ENCODE measurements at places on chromosomes 3 and 15. TPM values are rescaled to one million over a fixed set of nuclear protein-coding genes. Genes with fewer than 3 reads are reported as not detected.

DNA sequence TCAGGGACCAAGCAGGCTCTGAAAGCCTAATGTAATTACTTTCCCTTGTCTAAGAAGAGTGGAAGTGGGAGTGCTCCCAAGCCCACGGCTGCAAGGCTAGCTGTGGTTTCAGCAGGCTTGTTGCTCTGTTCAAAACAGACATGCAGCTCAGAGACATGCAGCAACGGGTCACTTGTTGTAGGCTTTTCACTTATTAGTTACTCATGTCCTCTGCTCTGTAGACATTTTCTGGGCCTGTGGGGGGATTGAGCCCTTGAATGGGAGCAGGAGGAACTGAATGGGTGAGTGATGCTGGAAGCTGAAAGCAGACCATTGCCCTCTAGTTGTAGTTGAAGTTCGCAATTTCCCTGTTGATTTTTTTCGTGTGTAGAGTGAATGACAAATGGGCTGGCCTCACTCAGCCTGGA lies 261.9 kb upstream of the NR2E3 start:
- DNase-seq, result no peak
- no peaks in the 10 kb centered on the region for H3K27me3 ChIP-seq
- no peaks in the 10 kb centered on the region for H3K36me3 ChIP-seq
- no peaks in the 10 kb centered on the region for H3K4me1 ChIP-seq
- no peak overlapping the region for H3K4me3 ChIP-seq
- no peak overlapping the region for H3K27ac ChIP-seq

DNA sequence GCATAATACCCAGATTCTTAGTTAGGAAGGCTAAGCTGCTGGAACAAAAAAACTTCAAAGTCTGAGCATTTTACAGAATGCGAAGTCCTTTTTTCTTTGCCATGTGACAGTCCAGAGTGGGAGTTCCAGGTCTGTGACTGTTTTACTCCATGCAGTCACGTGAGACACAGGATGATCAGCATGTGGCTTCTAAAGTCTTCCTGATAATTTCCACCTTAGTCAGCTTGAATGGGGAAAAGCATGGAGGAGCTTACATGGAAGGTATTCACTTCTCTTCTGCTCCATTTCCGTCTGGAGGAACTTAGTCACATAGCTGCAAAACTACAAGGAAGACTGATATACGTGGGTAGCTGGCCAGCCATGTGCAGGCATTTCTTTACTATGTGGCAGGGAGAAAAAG lies 1.7 kb downstream of the SNTN start:
- H3K27me3 ChIP-seq, result no peaks in the 10 kb centered on the region
- no peaks in the 10 kb centered on the region for H3K4me1 ChIP-seq
- H3K4me3 ChIP-seq, result no peak overlapping the region
- no peak for DNase-seq

DNA sequence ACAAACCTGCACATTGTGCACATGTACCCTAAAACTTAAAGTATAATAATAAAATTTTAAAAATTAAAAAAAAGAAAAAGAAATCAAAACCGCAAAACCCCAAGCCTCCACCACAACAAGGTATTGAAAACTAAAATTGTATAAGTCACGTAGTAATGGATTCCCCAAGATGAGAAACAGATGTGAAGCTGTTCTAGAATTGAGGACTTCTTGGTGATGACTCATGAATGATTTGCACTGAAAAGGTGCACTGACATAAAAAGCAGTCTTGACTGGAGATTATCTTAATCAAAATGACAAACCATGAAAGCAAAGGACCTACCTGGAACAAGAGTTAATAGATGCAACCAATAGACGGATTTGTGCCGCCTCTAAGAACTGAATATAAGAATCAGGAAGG lies 225.8 kb downstream of the MYRIP start:
- H3K27ac ChIP-seq, result no peak overlapping the region
- H3K27me3 ChIP-seq, result no peaks in the 10 kb centered on the region
- H3K4me1 ChIP-seq, result no peaks in the 10 kb centered on the region
- H3K36me3 ChIP-seq, result no peaks in the 10 kb centered on the region
- DNase-seq, result no peak

DNA sequence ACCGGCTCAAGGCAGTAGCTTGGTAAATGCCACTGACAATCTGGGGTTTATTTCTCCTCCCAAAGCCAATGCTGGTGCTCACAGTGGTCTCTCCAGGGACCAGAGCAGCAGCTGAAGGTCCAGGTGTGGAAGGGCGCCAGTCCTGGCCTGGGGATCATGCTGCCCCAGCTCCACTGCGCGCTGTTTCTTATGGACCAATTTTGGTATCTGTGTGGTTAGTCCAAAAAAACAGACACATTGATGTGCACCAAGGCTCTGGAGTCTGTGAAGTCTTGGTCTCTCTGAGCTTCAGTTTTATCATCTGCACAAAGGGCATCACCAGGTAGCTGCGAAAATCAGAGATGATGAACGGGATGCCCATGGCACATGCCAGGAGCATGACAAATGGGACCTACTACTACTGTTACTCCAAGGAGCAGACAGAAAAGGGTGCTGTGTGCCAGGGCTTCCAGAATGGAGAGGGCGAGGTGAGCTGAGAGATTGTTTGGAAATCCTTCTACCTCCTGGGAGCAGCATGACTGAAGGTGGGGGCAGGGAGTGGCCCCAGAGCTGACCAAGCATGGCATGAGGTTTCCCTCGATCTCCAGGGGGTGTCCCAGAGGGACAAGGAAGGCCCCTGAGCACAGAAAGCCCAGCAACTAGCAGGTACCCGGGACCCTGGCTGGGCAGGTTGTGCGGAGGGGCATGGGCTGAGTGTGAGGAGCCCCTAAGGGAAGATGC lies 134.3 kb upstream of the PRR20G start:
- no peaks in the 10 kb centered on the region for H3K4me1 ChIP-seq
- no peak overlapping the region for H3K4me3 ChIP-seq
- H3K27ac ChIP-seq, result no peak overlapping the region

- H3K27me3 ChIP-seq, result peaks cover 8% of the 10 kb centered on the region
- no peak overlapping the region for H3K27ac ChIP-seq
Measured at GRCh38 chr15:100335335-100335999, 6.3 kb downstream of the ADAMTS17 start.

- H3K27ac ChIP-seq, result no peak overlapping the region
- no peaks in the 10 kb centered on the region for H3K4me1 ChIP-seq
- no peak overlapping the region for H3K4me3 ChIP-seq
- no peaks in the 10 kb centered on the region for H3K36me3 ChIP-seq
Measured at GRCh38 chr3:160999274-160999673, 105.9 kb downstream of the B3GALNT1 start.

GRCh38 chr15:70286113-70286806 lies 188.5 kb upstream of the TLE3 start:
- H3K4me1 ChIP-seq, result no peaks in the 10 kb centered on the region
- DNase-seq, result no peak
- no peak overlapping the region for H3K4me3 ChIP-seq
- H3K27ac ChIP-seq, result no peak overlapping the region
- H3K36me3 ChIP-seq, result no peaks in the 10 kb centered on the region

DNA sequence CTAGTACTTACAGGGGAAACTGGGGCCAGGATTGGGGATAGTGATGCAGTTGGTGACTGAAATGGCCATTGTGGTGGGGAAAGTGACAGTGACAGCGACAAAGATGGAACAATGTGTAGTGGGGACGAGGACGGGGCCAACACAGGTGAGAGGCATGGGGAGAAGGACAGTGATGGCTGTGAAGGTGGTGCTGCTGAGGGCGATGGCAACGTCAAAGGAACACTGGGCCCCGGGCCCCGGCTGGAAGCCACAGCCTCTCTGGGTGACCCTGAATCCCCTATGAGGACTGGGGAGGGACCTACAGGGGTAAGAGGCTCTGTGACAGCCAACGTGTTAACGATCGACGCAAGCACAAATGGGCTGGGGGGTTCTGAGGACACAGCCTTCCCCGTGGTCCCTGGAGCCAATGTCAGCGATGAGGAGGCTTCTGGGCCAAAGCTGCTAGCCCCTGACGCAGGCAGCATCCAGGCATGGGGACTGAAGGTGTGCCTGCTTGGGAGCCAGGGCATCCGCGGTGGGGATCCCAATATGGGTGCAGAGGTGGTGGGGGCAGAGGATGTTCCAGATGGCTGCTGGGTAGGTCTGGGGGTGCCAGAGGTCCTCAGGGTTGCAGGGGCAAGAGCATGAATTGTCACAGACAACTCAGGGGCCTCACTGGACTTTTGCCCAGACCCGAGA lies 25.2 kb upstream of the GOLGA6C start:
- DNase-seq, result peak; percentile 54
- no peaks in the 10 kb centered on the region for H3K4me1 ChIP-seq
- peaks cover 8% of the 10 kb centered on the region for H3K27me3 ChIP-seq
- no peaks in the 10 kb centered on the region for H3K36me3 ChIP-seq

- H3K4me1 ChIP-seq, result peaks cover 38% of the 10 kb centered on the region
- H3K4me3 ChIP-seq, result no peak overlapping the region
- H3K27ac ChIP-seq, result no peak overlapping the region
- H3K36me3 ChIP-seq, result no peaks in the 10 kb centered on the region
Measured at GRCh38 chr3:149646181-149646766, 11.6 kb downstream of the WWTR1 start.

DNA sequence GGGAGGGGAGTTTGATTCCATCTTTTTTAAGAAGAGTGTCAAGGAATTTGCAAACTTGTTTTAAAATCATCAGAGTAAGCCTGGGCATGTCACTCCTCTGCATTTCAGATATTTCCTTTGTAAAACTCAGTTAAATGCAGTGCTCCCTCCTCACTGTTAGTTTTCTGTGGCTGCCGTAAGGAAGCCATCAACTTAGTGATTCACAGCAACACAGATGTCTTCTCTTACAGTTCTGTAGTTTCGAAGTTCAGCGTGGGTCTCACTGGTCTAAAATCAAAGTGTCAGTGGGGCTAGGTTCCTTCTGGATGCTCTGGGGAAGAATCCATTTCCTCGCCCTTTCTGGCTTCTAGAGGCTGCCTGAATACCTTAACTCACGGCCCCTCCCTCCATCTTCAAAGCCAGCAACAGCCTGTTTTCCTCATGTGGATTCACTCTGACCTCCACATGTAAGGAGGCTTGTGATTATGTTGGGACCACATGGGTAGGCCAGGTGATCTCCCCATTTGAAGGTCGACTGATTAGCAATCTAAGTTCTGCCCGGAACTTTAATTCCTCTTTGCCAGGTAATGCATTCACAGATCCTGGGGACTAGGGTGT lies 12.4 kb downstream of the ISG20 start:
- no peak overlapping the region for H3K27ac ChIP-seq
- DNase-seq, result no peak
- no peaks in the 10 kb centered on the region for H3K36me3 ChIP-seq
- no peak overlapping the region for H3K4me3 ChIP-seq
- H3K4me1 ChIP-seq, result peaks cover 28% of the 10 kb centered on the region
- H3K27me3 ChIP-seq, result no peaks in the 10 kb centered on the region

DNA sequence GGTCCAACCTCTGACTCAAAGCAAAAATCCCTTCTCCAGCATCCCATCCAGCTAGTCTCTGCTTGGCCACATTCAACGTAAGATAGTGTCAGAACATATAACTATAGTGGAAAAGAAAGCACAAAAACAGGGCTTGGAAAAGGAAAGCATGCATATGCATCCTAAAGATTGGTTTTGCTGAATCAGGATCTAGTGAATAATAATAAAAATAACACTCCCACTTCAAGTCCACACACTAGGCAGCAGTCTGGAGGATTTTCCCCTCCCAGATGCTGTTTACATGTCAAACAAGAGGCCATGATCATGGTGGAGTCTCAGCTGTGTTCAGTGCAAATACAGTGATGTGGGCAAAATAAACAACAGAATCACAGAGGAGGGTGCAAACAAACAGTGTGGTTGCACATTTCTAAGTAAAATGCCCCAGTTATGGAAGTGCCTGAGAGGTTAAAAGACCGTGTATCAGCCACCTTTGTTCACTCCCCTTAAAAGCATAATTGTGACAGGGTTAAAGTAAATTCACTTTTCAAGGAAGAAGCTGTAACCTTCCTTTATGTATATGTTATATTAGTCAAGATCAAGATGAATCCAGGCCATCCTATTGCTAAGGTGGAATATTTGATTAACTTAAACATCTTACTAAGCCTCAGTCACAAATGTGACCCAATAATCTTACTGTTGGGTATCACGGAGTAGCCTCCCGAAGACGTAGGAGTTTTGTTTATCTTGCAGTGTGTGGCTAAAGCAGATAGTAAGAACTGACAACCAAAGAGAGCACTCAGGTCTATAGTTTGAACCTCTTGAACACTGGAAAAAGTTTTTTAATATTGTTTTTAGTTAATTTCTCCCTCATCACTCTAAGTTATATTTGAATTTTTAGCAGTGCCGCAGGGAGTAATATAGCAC lies 424.5 kb downstream of the SOX2 start:
- no peaks in the 10 kb centered on the region for H3K27me3 ChIP-seq
- H3K27ac ChIP-seq, result no peak overlapping the region
- H3K4me1 ChIP-seq, result no peaks in the 10 kb centered on the region
- H3K4me3 ChIP-seq, result no peak overlapping the region
- H3K36me3 ChIP-seq, result no peaks in the 10 kb centered on the region
- no peak for DNase-seq

DNA sequence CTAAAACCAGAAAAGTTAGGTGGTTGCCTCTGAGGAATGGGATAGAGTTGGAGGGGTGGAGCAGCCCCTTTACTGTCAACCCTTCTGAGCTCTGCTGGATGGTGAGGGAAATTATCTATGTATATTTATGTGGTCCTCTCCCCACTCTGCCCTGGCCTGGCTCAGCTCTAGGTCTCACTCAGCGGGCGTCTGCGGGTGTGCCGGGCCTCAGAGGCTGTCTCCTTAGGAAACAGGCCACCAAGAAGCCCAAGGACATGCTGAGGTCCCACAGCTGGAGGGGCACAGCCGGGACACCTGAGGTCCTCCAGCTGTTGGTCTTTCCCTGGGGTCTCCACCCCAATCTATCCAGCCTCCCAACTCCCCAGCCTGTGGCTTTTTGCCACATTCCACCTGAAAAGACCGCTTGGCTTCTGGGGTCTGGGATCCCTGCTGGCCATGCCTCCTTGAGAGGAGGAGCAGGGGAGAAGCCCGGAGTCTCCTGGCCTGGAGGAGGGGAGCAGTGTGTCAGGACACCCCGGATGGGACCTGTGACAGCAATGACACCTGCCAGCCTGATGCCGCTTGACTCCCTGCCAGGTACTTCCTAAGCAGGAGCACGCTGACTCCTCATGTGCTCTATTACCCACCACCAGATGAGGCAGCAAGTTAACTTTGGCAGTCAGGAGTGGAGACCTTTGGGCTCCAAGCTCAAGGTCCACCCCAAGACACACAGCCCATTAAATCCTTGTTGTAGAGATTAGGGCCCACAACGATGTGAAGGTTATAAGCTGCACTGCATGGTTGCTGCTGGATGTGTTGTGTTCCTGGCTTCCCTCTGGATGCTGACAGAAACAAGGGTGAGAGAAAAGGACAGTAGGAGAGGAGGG lies at the start of gene SLC28A1:
TSS of gene SLC28A1 (plus strand) at position 747 of the 866 bp plus-strand sequence. CDS start 3,099 bp downstream, outside the sequence.
- DNase-seq, result no peak
- H3K4me1 ChIP-seq, result no peaks in the 10 kb centered on the region
- no peak within 1 kb of the TSS for H3K27ac ChIP-seq
- H3K4me3 ChIP-seq, result no peak within 1 kb of the TSS
- H3K27me3 ChIP-seq, result no peaks in the 10 kb centered on the region

DNA sequence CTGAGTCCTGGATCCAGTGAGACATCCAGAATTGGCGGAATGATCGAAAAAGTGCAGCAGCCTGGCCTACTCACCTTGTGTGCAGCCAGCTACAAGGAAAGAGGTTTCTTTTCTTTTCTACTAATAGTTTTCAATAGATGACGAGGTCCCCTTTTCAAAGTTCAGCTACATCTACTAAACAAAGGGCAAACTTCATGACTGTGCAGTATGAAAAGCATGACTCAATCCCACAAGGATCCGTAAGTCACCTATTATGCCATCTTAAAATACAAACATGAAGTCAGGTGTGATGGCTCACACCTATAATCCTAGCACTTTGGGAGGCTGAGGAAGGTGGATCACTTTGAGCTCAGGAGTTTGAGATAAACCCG lies 16.7 kb downstream of the MIX23 start:
- DNase-seq, result no peak
- H3K36me3 ChIP-seq, result peaks cover 47% of the 10 kb centered on the region
- H3K27ac ChIP-seq, result no peak overlapping the region
- no peaks in the 10 kb centered on the region for H3K27me3 ChIP-seq

Gene NT5DC2
- total RNA-seq, result 39.7 TPM

Gene REC114
- total RNA-seq, result not detected

Gene GUCA1C
- total RNA-seq, result not detected

Gene LRRC2
- 2.9 TPM for total RNA-seq

Gene TM4SF1
- 188 TPM for total RNA-seq
